ENCODE measurements at places on chromosomes 12 and 14.

DNA sequence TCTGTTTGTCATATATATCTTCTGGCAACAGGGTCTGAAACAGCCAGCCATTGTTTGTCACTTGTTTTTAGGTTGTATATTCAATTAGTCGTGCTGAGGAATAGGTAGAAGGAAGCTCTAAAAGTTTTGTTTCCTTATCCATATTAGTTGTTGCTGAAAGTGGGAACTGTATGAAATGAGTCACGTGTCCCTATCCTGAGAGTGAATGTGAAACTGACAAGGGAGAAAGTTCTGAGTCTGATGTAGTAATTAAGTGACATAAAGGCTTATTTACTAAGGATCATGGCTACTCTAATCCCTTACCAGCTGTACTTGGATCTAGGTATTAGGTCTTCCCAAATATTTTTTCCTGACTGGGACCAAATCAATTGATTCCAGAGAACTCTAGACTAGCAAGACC is 16.4 kb downstream of the FAM234B start:
- DNase-seq: no peak

DNA sequence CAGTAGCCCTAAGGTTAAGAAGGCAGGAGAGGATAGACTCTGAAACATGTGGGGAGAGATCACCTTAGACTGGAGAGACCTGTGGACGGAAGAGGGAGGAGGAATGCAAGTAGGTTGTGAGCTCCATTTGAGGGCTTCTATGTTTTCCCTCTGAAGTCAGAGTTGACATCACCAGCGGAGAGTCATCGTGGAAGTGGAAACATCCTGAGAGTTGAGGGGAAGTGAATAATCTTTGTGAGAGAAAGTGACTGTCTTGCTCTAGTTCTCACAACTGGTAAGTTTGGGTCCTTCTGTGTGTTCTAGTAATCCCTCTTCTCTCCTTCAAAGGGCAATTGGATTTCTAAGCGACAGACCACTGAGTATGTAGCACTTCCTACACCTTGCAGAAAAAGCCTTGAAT is 103.6 kb upstream of the CCND2 start:
- DNase-seq: no peak

- DNase-seq: peak; percentile 15
These were observed 707.5 kb upstream of the TMEM132C start for GRCh38 chr12:127559349-127560040.

DNA sequence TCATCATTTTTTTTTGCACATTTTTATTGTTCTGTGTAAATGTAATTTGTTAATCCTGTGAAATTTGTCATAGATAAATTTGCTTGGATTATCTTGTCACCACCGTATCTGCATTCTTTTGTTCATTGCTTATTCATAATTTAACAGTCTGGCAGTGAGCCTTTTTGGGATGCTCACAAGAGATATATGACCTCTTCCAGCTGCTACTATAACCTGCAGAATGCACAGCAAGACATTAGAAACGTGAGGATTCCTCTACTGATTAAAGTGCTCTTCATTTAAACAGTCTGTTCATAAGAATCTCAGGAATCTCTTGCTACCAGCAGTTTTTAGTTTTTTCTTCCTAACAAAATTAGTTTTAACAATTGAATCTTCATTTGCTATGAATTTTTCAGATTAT is 9.1 kb downstream of the NPAS3 start:
- no peak for DNase-seq

Measured in left ventricle myocardium inferior (tissue), 1 donor.